T-helper 1 cell (primary cell): ENCODE measurements at places on chromosomes 7 and 10.

DNA sequence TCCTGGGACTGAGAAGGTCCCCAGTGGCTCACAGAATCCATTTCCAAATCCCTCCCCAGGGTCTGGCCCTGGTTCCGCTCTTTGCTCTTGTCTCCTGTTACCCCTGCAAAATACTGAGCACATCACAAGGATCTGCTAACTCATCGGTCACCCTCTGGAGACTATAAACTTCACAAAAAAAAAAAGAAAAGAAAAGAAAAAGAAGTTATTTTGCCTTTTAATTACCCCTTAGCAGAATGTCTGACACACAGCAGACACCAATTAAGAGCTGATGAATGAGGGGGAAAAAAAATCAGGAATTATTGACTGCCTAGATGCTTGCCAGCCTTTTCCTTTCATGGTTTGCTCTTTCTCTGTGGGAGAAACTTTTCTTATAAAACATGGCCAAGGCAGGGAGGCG lies 578.7 kb downstream of the GRID1 start:
- no peak for DNase-seq

GRCh38 chr7:36606153-36606975 lies 117.9 kb downstream of the AOAH start:
- DNase-seq: no peak

- DNase-seq: no peak
Measured at GRCh38 chr10:3419719-3420495, 247.3 kb upstream of the PITRM1 start.

- peak; percentile 29 for DNase-seq
Measured at GRCh38 chr10:102648889-102649796, 4.9 kb downstream of the TRIM8 start.
